ENCODE measurements at places on chromosomes 1 and 21.

DNA sequence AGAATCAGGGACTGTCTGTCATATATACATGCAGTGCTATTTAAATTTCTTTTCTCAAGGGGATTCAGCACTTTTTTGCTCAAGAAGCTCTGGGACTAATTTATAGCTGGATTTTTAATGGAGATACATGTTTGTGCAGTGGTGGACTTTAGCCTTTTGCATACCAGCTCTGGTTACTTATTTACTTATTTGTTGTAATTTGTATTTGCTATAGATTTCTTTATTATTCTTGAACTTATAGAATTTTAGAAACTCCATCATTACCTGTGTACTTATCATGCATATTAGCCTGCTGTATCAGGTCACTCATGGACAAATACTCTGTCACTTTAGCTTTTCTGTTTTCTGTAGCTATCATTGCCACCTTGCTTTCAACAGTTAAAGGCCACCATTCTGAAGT, 1296.9 kb upstream of the TMPRSS15 start:
- no peak for DNase-seq

DNA sequence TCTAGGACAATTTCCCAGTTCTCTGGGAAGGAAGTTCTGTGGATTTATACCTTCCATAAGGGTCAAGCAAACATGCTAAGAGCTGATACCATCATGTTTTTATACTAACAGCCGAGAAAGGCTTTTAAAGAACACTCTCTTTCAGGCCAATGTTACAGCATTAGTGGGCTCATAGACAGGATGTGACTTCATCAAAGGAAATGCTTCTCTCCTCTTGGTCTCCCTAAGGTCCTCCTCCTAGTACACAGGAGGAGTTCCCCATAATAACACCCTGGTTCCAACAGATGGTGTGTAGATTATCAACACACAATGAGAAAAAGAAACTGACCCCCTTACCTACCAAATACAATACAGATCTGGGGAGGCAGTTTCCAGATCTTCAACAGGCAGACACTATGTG, 26.7 kb upstream of the GLIS1 start:
- no peak for DNase-seq

DNA sequence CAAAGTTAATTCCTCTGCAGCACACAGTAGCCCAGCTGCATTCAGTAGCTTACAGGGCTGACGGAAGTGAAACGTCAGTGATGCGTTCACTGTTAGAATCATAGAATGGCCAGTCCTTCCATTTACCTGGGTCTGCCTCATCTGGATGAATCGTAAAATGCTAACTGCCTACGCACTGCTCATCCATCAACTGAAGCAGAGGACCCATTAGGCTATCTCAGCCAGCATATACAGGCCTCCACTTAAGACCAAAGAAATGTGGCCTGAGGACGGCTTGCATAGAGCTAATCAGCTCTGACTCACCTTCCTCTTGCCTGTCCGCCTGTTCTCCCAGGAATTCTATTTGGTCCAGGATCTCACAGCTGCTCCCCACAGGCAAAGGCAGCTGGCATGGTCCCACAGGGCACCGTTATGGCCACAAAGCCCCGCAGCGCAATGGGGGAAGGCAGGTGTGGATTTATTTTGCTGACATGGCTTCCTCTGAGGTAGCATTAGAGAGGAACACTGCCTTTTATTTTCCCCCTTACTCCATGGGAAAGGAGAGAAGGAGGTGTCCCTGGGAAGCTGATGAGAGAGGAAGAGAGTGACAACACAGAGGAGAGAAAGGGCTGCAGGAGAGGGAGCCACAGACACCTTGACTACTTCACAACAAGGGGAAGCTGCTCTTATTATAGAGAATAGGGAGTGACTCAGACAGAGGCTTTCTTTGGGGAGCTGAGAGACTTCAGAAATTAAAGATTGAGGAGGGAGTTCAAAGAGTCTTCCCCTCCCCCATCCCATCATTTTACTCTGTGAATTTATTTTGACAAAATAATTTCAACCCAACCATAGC, 177.6 kb downstream of the HHIPL2 start:
- DNase-seq: no peak

DNA sequence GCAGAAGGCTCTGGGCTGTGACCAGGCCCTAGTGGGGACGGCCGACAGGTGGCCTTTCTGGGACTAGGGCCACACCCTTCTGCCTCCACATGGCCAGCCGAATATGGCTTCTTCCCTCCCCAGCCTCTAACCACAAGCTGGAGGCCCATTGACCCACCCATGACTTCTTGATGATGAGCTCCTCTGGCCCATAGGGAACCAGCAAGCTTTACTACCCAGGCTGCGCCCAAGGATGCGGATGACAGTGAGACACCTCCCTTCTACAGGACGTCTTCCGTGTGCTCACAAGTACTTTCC, 41.0 kb downstream of the LDLRAD2 start:
- no peak for DNase-seq

GRCh38 chr1:225645194-225645895, 7.6 kb downstream of the ENAH start:
- no peak for DNase-seq

DNA sequence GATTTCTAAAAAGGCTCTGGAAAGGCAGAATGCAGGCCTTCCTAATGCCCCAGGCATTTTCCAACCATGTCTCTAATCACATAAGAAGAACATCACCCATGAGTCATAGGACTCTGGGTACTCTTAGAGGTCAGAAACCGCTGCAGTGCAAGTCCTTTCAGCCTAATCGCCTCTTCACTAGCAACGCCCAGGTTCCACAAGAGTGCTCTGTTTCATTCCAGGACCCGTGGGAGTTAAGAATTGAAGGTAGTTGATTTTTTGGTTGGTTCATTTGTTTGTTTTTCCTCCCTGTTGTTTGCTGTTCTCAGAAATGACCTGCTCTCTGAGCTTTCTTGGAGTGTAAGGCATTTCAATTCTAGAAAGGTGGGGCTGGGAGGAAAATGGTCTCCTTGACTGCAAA, 123.2 kb downstream of the NR5A2 start:
- DNase-seq: no peak

DNA sequence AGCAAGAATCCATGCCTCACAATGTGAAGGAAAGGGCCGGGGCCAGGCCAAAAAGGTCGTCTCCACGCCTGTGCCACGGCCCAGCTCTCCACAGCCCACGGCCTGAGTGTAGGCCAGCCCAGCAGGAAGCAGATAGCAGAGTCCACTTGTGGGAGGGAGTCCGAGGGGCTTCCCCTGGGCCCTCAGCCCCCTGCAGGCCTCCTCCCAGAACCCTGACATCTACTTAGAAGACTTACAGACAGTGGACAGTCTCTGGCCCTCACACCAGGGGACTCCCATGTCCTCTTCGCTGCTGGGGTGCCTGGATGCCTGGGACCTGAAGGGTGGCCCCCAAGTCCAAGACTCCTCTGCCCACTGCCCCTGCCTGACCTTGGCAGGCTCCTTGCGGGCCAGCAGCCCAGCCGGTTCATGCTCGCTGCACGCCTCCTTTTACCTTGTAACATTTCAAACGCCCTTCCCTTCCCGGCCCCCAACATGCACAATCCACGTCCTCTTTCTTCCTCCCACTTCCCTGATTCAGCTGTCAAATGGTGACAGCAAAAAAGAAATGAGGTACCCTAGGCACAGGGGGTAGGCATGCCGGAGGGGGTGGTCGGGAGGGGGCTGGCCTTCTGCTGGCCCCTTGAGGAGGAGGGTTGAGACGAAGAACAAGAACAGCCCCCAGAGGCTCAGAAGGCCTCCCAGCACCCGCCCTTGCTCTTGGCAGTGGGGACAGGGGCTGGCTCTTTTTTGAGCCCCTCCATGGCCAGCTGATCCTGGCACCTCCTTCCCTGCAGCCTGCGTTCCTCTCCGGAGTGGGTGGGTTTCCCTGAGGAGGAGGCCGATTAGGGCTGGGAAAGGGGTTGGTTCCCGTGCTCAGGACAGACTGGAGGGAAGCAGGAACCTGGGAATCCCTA, 997 bp upstream of the PTPN7 start:
- DNase-seq: no peak

- no peak for DNase-seq
These were observed 33.6 kb downstream of the SOAT1 start for GRCh38 chr1:179327196-179327595.

DNA sequence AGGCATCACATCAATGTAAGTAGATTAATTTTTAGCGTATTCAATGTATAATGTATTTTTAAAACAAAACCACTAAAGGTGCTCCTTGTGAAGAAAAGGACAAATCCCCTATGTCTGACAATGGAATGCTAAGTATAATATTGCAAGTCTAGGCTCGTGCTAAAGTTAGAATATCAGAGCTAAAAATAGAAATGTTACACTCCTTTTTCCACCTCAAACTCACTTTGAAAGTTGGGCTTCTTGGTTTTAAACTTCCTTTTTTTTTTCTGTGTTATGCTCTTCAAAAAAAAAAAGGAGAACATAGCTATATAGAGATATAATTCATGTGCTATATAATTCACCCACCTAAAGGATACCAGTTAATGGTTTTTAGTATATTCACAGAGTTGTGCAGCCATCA, 3.6 kb upstream of the SERBP1 start:
- no peak for DNase-seq

DNA sequence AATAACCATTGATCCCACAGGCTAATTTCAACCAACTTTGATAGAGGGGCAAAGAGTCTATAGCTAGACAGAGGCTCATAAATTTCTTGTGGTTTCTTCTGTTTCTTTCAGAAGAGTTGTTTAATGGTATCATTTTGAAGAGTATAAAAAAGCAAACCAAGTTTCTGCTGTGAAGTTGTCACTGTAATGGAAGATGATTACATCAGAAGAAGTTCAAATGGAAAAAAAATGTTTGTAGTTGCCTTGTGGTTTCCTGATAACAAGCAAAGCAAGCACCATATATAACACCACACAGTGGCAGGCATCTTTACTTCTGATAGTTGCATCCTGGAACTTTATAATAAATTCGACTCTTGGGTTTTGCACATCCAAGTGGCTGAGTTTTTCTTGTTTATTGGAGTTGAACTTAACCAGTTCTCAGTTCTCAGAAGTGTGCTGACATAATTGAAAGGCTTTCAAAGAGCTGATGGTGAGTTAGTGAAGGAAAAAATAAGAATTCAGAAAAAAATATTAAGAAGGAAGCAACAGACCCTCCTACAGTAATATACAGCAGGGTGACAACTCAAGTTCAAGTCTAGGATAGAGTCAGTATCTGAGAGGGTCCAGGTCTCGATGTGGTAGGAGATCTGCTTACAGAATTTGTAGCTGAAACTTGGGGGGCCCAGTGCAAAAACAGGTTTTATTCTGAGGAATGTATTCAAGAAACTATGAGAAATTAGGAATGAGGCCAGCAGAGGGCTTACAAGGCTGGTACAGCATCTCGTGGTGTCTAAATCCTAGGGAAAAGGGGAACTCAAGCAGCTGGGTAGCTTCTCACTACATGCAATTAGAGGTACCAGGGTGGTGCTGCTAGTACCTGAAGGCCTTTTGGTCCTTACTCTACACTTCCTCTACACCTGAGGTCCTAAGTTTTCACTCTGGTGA, 123.5 kb downstream of the CRB1 start:
- no peak for DNase-seq

- no peak for DNase-seq
These were observed 28.2 kb downstream of the STPG1 start for GRCh38 chr1:24385160-24385940.
